ENCODE measurements at places on chromosomes 4 and X. TPM values are rescaled to one million over a fixed set of nuclear protein-coding genes. Genes with fewer than 3 reads are reported as not detected.

- peak; percentile 93 for DNase-seq
Measured at GRCh38 chr4:110193822-110194761, 4.3 kb downstream of the ELOVL6 start.

DNA sequence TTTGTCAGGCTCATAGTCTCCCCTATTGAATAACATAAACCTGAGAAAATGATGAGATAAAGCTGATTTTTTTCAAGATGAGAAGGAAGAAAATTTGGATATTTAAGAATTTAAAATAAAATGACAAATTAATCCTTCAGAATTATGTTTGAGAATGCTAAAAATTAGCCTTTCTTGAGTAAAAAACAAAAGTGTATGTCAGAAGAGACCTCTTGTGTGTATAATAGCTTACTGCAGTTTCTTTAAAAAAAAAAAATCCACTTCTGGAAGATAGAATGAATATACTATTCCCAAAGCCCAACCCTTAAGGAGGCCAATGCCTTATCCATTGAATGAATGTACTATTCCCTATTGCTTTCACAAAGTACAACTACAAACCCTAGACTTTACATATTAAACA is 281.8 kb downstream of the RAPGEF2 start:
- no peak for DNase-seq

The MAGEA11 gene
- polyA plus RNA-seq = not detected

The CCDC149 gene
- 2.2 TPM for polyA plus RNA-seq

The RNF128 gene
- polyA plus RNA-seq = 4.1 TPM
